Activated CD4-positive, alpha-beta T cell treated with anti-CD3 and anti-CD28 coated beads for 24 hours (primary cell): ENCODE measurements at places on chromosomes 7 and 10.

DNA sequence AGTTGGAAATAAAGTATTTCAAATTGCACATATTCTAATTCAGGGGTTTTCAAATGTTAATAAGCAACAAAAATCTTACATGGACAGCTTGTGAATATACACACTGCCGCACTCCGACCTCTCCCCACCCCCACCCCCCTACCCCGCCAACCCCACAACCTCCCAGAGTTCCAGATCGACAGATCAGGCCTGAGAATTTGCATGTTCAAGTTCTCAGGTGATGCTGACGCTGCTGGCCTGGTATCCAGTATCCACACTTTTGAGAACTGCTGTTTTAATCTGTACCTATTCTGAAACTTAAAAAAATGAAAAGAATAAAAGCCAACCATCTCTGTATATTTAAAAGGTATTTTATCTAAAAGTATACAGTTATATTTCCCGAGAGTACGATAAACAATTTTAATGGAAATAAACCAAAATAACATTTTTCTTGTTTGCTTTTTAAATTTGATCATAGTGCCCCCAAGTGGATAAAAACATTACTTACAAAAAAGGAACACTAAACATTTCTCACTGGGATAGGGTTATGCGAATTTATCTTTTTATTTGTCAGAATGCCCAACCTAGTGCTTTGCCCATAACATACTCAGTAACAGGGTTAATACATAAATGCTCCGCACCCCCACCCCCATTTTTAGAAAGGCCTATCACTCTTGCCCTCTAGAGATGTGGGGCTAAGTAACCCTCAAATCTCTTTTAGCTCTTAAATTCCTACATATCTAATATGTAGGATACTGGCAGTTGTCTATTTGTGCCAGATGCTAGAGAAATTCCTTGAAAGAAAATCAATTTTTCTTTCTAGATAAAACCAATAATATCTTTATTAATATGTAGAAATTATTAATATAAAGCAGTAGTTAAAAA, 166.3 kb downstream of the RNF133 start:
- DNase-seq = no peak

DNA sequence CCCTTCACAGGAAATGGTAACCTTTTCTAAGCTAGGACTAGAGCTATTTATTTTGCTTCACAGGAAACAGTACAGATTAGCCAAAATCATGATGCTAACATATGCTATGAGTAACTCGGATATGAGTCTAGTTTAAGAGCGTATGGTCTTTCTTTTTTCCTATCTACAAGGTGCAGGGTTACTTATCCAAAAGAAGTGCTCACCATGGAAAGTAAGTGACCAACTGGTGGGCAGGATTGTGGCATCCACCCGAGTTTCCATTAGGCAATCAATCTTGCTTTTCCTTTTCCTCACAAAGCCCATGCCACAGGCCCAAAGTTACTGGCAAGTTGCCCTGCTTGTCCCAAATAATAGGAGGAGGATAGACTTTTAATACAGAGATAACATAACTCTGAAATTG, 765.1 kb upstream of the POM121L12 start:
- DNase-seq = no peak

- DNase-seq = no peak
These were observed 27.6 kb downstream of the CHCHD3 start for GRCh38 chr7:133054162-133054840.

GRCh38 chr7:25369786-25370185, 141.5 kb upstream of the NPVF start:
- DNase-seq = no peak

DNA sequence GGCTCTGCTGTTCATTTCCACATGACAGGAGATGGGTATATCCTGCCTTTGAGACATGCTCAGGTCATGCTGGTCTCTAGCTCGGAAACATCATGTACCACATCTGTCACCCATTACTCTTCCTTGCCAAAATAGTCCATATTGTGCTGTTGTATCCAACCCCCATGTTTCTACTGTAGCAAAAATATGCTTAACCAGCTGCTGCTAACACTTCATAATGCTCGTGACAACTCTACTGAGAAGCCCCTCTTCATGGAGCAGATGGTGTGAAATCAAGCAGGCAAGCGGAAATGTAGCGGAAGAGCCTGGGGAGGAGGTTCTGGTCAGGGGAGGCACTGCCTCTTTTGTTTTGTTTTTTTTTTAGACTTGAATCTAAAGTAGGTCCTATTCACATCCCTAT, 82.9 kb downstream of the NPY start:
- no peak for DNase-seq

- DNase-seq = no peak
These were observed 101.4 kb upstream of the PPP2R2D start for GRCh38 chr10:131799429-131799828.

GRCh38 chr10:110893559-110894179, 21.9 kb downstream of the PDCD4 start:
- DNase-seq = no peak

DNA sequence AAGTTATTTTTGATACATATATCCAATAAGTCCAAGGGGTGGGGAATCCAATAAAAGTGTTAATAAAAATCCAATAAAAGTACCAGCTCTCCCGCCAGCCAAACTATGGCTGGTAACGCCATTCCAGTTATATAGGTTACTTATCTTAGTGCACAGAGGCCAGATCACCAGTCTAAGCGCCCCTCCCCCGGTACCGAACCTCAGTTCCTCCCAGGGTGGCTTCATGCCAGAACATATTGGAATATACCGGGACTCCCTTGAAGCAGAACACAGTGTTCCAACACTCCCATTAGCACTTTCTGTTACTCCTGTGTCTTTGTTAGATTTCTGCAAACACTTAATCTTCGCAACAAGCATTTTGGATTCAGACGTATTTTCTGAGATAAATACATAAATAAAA, 7.5 kb downstream of the FBH1 start:
- no peak for DNase-seq

DNA sequence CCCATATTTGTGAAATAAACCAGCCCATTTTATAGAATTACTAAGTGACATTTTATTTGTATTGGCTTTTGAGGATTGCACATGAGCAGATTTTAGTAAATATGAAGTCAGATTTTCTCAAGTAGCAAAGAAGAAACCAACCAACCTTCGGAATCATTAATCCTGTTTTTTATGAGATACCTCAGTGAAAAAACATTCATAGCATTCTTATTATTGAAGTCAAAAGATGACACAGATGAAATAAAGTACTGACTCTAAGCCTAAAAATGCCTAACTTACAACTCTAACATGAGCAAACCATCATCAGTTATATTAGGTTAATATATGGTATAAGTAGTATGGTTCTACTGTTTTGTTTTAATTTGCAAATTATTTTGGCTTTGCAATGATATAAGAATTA, 59.9 kb upstream of the AGBL3 start:
- no peak for DNase-seq

GRCh38 chr10:132634947-132635271, 97.3 kb downstream of the INPP5A start:
- no peak for DNase-seq

DNA sequence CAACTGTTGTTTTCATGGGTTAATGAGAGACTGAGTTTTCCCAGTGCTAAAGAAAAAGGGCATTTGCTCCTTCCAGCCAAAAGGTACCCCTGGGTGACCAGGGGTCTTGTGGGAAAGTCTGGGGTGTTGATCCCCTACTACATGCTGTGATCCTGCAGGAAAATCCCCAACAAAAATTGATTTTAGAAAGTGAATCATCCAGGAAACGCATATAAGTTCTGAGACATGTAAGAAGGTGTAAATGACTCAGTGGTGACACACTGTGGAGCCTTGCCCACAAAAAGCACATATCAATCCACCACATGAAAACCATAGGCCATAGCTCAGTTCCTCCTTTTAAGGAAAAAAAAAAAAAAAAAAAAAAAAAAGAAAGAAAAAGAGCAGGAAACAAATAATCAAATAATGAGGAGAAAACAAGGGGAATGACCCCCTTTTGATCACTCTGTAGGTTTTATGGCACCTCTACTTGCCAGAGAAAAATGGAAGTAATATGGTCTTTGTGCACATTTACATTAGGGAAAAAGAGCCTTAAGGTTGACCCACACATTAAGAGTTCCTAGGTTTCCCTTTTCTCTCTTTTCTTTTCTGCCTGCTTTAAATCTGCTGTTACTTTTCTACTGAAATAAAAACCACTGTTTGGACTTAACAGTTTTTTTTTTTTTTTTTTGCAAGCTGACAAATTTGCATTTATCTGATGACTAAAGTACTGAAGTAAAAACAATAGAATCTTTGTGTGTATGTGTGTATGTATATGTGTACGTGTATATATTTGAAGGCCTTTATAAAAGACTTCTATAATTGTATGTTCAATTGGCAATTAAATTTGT, 386.0 kb downstream of the KIF20B start:
- DNase-seq = no peak

DNA sequence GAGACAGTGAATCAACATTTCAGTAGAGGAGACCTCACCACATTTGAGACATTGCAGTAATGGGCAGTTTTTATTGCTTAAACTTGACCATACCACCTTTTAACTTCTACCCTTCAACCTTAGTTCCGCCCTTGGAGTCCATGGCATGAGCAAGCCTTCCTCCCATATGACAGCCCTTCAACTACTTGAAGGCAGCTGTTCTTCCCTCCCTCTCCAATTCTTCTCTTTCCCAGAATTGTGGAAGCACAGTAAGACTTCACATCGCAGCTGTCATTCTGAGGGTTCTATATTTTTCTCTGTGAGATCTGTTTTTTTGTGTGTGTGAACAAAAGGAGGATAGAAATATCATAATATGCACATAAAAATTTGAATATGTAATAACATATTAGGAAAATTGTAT, 2.2 kb upstream of the TSPAN12 start:
- no peak for DNase-seq

DNA sequence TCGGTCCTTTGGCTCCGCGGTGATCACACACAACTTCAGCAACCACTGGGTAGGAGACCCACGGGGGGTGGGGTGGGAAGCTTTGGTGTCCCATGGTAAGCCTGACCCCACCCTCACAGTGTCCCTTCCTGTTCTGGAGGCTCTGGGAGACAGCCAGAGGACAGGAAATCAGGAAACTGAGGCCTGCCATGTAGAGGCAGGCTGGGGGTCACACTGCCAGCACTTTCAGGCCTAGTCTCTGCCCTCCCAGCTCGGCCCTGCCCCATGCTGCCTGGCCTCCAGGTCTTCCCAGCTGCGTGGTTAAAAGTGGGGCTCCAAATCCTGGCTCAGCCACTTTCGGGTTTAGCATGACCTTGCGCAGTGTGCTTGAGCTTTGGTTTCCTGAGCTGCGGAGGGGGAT, 10.9 kb downstream of the AQP1 start:
- DNase-seq = no peak
